ENCODE measurements at places on chromosomes 3 and 15.

DNA sequence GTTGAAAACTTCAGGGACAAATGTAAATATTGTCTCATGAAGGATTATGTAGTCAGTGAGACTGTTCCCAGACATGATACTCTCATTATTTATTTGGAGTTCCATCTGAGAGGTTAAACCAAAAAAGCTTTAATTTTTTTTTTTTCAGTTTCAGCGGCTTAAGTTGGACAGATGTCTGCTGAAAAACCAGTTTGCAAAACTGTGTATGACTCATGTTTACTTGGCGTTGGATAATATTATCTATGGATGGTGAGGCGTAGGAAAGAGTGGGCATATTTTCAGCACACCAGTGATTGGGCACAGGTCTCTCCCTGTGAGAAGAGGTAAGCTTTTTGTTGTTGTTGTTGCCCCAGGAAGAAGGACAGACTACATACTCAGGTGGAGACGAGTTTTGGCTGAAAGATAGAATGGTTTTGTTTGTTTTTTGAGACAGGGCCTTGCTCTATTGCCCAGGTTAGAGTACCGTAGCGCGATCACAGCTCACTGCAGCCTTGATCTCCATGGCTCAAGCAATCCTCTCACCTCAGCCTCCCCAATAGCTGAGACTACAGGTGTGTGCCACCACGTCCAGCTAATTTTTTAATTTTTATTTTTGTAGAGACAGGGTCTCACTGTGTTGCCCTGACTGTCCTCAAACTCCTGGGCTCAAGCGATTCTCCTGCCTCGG lies 16.4 kb upstream of the ANXA2 start:
- no peaks in the 10 kb centered on the region for H3K27me3 ChIP-seq
- no peaks in the 10 kb centered on the region for H3K36me3 ChIP-seq
- H3K4me3 ChIP-seq, result no peak overlapping the region
- H3K27ac ChIP-seq, result peak overlapping the region; percentile 36
- DNase-seq, result no peak
- peaks cover 20% of the 10 kb centered on the region for H3K4me1 ChIP-seq

DNA sequence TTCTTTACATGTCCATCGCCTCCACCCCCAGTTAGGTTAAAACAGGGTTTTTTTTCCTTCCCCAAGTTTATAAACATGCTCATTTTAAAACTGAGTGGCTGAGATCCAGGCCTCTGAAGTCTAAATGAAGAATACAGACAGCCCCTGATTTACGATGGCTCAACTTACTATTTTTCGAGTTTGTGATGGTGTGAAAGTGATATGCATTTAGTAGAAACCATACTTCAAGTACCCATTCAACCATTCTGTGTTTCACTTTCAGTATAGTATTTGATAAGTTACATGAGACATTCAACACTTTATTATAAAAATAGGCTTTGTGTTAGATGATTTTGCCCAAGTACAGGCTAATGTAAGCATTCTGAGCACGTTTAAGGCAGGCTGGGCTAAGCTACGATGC lies 30.5 kb upstream of the GNB5 start:
- no peaks in the 10 kb centered on the region for H3K4me1 ChIP-seq
- H3K4me3 ChIP-seq, result no peak overlapping the region
- H3K36me3 ChIP-seq, result no peaks in the 10 kb centered on the region

DNA sequence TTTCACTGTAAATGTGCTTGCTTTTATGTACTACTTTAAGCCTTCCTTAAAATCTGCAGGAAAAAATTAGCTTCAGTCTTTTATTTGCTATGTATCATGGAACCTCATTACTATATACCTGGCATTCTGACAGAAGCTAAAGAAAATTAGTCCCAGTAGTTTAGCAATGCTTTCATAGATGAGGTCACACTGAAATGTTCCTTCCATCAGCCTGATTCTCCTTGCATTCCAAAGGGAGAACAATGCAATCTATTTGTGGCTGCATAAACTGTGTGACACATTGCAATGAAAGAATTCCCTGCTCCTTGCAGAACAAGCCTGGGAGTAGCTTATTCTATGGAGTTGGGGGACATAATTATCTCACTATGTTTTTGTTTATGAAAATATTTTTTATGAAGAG lies 691.5 kb upstream of the ARPP21 start:
- DNase-seq, result no peak
- H3K4me3 ChIP-seq, result no peak overlapping the region
- no peaks in the 10 kb centered on the region for H3K4me1 ChIP-seq
- H3K27me3 ChIP-seq, result no peaks in the 10 kb centered on the region
- H3K27ac ChIP-seq, result no peak overlapping the region

GRCh38 chr3:131001071-131001470 lies 25.6 kb downstream of the ASTE1 start:
- no peak overlapping the region for H3K27ac ChIP-seq
- no peak overlapping the region for H3K4me3 ChIP-seq
- peaks cover 15% of the 10 kb centered on the region for H3K36me3 ChIP-seq
- no peaks in the 10 kb centered on the region for H3K27me3 ChIP-seq

DNA sequence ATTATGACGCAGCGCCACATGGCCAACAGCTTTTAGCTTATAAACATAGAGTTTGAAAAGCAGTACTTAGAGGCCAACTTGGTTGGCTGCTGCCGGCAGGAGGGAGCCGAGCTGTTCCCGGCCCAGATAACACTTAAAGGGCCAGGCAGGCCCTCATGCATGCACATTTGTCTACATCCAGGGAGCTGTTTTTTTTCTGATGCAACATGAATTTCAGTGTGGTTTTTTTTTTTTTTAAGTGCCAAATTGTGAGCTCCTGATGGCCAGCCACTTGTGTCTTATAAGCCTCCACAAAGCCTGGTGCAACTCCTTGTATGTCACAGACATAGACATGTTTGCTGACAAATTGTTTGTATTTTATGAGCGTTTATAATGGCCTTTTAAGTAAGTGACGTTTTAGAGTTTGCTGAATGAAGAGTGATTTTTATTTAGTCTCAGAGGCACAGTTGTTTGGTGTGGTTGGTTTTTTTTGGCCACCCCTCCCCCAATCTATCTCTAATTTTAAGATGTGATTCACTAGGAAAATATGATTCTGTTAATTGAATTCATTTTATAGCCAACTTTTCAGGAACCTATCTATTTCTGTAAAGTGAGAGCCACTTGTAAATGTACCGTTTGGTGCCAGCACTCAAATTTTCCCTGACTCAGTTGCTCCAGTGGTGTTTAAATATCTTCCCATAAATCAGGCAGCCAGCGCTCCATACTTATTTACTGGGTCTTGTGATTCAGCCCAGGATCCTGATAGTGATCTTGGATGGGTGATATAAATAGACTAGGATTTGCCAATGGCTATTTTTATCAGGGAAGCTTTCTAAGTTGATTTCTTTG lies 134.3 kb downstream of the VGLL4 start:
- peaks cover 46% of the 10 kb centered on the region for H3K4me1 ChIP-seq
- no peaks in the 10 kb centered on the region for H3K27me3 ChIP-seq
- H3K36me3 ChIP-seq, result no peaks in the 10 kb centered on the region
- H3K4me3 ChIP-seq, result no peak overlapping the region
- peak overlapping the region; percentile 79 for H3K27ac ChIP-seq

DNA sequence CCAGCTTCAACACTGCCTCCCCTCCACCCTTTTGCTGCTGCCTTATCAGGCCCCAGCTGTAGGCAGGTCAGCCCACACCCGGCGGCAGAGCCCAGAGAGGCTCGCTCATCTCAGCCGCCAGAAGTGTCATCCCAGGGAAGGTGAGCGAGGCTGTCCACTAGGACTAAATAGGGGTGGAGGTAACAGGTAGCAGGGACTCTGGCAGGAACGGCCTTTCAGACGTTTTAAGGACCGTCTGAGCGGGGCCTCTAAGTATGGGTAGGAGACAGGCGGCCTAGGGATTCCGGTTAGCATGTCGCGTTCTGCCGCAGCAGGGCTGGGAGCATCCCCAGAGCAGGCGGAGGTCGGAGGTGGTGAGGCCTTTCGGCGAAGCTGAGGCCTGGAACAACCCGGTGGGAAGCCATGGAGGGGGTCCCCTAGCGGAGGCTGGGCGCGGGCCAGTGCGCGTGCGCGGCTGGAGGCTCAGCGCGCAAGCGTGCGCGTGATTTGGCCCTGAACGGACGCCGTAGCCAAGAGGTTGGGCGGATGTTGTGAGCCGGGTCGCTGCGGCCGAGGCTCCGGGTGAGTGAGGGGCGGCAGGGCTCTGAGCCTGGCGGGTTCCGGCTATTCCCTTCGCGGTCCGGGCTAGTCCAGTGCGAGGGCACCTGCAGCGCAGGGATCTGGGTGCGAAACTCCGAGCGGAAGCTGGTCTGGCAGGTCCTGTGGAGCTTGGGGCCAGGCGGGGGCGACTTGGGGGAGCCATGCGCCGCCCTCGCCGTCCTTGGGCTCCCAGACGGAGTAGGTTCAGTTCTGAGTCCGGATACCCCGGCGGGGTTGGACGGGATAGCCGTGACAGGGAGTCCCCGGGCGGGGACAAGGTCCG lies at the start of the genes MST1 and RNF123:
Gene MST1 (minus strand): TSS at position 429 of the 862 bp plus-strand sequence. CDS start 783 bp downstream, outside the sequence.
Gene RNF123 (plus strand): TSS at position 512 of the 862 bp plus-strand sequence. CDS start 1,609 bp downstream, outside the sequence.
- H3K4me3 ChIP-seq, result peak within 1 kb of the TSS; percentile 97
- peak within 1 kb of the TSS; percentile 83 for H3K27ac ChIP-seq
- no peak for DNase-seq
- peaks cover 51% of the 10 kb centered on the region for H3K4me1 ChIP-seq
- H3K27me3 ChIP-seq, result no peaks in the 10 kb centered on the region

GRCh38 chr15:39589815-39590644 lies 9.2 kb downstream of the THBS1 start:
- peaks cover 99% of the 10 kb centered on the region for H3K36me3 ChIP-seq
- peaks cover 17% of the 10 kb centered on the region for H3K4me1 ChIP-seq
- H3K4me3 ChIP-seq, result no peak overlapping the region
- no peak for DNase-seq
- no peaks in the 10 kb centered on the region for H3K27me3 ChIP-seq

DNA sequence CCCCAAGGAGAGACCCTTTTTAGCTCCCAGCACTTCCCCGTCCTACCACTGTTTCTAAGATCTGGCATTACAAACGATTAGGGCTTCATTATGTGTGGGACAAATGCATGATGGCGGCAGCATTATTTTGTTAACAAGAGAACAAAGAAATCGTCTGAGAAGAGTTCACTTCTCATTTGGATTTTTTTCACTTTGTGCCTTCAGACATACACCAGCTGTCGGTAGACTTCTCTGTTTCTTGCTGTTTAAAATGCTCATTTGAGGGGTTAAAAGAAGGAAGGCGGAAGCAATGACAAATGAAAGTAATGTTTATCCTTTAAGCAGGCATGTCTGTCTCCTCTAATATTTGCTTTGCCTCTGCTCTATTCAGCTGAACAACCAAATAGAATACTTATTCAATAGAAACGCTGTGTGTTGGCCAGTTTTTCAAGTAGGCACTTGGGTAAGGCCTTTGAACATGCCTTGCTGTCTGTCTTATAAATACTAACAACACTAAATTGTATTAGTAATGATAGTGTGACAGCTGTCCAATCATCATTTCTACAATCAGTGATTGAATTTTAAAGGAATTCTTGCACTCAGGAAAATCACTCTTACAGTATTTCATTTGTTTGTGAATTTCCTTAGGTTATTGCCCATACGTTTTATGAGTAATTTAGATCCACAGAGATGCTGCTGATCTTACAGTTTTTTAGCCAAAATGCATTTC lies 382.4 kb downstream of the IL5RA start:
- H3K27me3 ChIP-seq, result no peaks in the 10 kb centered on the region
- no peaks in the 10 kb centered on the region for H3K4me1 ChIP-seq
- H3K27ac ChIP-seq, result no peak overlapping the region
- no peaks in the 10 kb centered on the region for H3K36me3 ChIP-seq
- no peak for DNase-seq

DNA sequence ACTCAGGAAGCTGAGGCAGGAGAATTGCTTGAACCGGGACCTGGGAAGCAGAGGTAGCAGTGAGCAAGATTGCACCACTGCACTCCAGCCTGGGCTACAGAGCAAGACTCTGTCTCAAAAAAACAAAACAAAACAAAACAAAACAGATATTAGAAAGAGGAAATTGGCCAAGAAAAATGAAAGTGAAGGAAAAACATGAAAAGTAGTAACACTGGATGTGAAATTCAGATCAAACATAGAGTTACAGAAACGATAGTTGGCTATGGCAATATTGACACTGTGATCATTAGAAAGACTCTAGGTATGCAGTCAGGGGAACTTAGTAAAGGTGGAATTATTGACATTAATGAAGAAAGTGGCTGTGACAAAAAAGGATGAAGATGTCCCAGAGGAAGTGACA lies 13.2 kb upstream of the TIPARP start:
- H3K27me3 ChIP-seq, result no peaks in the 10 kb centered on the region
- no peak for DNase-seq
- no peak overlapping the region for H3K4me3 ChIP-seq
- H3K4me1 ChIP-seq, result peaks cover 10% of the 10 kb centered on the region
- H3K36me3 ChIP-seq, result no peaks in the 10 kb centered on the region

DNA sequence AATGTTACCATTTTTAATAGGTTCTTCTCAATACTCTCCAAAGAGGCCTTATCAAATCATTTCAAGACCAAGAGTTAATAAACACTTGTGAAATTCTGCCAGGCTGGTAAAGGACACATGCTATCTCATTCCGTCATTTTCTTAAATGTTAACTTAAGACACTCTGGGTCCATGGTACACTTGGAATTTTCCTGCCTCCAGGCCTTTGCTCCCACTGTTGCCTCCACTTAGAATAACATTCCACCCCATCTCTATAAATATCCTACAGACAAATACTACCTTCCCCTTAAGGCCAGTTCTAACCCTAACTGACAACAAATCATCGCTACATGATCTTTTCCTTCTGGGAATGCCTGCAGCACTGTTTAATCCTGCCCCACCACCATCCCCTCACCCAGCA lies 24.1 kb downstream of the MAGI1 start:
- DNase-seq, result no peak
- no peak overlapping the region for H3K27ac ChIP-seq
- no peak overlapping the region for H3K4me3 ChIP-seq
- no peaks in the 10 kb centered on the region for H3K36me3 ChIP-seq
- H3K4me1 ChIP-seq, result peaks cover 19% of the 10 kb centered on the region
- no peaks in the 10 kb centered on the region for H3K27me3 ChIP-seq

DNA sequence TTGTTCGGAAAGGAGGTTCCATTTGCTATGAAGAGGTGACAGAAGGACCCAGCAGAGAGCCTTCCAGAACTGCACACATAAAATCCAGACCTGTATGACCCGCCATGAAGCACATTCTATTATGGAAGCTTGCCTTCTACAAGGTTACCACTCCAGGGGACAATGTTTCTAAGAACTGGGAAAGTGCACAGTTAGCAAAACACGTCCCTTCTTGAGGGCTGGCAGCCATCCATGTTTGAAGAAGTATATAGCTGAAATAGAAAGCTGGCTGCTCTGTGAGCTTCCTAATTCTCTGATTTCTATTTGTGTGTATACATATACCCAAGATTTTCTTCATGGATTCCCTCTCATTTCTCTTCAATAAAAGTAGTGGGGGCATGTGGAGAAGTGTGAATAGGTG lies 74.6 kb downstream of the CNTN3 start:
- no peaks in the 10 kb centered on the region for H3K36me3 ChIP-seq
- no peak for DNase-seq
- H3K4me3 ChIP-seq, result no peak overlapping the region
- no peak overlapping the region for H3K27ac ChIP-seq
- H3K27me3 ChIP-seq, result no peaks in the 10 kb centered on the region
- no peaks in the 10 kb centered on the region for H3K4me1 ChIP-seq

Data from vagina (tissue), 2 donors.